ENCODE measurements at places on chromosomes 4 and X.

DNA sequence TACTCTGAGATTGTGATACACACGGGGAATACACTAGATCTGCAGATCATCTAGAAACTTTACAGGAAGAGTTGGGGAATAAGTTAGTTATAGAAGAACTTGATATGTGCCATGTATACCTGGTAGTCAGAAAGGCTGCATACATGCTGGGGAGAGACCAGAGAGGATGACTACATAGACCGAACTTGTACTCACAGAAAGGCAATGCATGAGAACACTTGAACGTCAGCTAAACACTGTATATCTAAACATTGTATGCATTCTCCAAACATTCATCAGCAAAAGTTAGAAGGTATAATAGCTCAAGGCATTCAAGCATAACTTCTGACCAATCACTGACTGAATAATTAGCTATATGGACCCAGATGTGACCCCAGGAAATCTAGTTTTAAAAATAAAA is 78.0 kb upstream of the PDHA2 start:
- DNase-seq: no peak

DNA sequence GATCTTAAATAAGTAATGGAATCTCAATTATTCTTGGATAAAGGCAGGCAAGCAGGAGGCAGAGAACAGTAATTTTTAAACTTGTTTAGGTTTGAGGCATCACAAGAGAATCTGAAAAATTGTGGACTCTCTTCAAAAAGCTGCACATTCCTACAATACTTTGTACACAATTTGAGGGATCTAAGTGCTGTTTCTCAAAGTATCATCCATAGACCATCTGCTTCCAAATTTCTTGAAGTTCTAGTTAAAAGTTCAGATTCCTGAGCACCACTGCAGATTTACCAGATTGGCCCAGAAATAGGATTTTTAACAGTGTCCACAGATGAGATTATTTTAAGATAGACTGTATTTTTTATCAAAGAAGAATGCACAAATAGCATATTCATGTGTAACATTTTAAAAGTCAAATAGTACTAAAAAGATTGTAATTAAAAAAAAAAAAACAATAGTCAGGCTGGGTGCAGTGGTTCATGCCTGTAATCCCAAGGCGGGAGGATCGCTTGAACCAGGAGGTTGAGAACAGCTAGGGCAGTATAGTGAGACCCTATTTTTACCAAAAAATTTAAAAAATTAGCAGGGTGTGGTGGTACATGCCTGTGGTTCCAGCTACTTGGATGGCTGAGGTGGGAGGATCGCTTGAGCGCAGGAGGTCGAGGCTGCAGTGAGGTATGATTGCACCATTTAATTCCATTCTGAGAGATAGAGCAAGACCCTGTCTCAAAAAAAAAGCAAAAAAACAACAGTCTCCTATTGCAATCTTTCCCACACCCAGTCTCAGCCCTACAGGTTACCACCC is 14.2 kb upstream of the FNIP2 start:
- DNase-seq: no peak

GRCh38 chr4:184892999-184893398 is 67.2 kb upstream of the ACSL1 start:
- no peak for DNase-seq

DNA sequence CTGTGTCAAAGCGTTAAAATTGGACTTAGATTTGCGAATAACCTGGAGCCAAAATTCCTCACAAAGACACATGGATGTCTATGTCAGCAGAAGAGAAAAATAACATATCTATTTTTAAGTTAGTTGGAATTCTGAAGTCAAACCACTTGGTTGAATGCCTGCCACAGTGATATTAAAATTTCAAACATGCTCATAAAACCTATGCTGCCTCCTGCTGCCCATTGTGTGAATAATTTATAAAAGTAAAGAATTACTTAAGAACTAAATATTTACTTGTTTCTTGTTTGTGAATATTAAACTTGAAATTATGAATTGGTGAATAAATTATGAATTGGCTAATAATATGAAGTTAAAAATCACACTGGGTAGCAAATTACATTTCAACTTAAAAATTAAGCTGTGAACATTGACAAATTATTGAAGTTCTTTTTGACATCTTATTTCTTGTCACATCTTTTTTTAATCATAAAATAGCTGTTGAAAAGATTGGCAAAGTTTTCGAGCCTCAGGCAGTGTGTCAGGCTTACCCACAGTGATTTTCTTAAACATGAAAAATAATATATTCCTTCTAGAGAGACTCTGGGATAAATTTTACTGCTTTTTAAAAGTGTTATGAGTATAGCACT is 35.4 kb downstream of the FABP2 start:
- DNase-seq: no peak

DNA sequence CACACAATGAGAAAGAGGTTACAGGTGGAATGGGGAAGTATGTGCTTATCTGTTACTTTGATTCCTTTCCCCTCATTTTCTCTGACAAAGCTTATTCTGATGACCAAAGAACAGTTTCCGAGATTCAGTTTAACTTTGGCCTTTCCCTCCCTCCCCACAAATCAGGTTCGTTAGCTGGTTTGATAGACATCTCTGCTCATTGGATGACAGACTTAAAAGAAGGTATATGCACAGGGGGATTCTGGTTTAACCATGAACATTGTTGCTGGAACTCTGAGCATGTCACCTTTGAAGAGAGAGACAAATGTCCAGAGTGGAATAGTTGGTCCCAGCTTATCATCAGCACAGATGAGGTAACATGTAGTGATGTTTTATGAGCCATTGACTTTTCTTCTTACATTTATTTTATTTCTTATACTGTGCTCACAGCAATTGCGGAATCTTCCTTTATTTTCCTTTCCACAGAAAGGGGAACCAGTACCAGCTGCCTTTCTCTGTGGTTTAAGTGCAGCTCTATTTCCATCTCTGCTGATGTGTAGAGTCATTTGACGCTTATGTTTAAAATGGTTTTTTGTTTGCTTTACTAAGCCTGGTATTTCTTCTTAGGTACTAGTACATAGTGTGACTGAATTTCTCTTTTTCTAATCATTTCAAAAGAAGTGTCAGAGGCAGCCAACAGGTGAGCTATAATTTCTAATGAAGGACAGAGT is 125.0 kb downstream of the AKAP4 start:
- DNase-seq: no peak

- DNase-seq: no peak
These were observed 4.0 kb downstream of the DIPK2B start for GRCh38 chrX:45196701-45197100.

GRCh38 chr4:7120341-7120740 is 52.5 kb upstream of the GRPEL1 start:
- DNase-seq: no peak

DNA sequence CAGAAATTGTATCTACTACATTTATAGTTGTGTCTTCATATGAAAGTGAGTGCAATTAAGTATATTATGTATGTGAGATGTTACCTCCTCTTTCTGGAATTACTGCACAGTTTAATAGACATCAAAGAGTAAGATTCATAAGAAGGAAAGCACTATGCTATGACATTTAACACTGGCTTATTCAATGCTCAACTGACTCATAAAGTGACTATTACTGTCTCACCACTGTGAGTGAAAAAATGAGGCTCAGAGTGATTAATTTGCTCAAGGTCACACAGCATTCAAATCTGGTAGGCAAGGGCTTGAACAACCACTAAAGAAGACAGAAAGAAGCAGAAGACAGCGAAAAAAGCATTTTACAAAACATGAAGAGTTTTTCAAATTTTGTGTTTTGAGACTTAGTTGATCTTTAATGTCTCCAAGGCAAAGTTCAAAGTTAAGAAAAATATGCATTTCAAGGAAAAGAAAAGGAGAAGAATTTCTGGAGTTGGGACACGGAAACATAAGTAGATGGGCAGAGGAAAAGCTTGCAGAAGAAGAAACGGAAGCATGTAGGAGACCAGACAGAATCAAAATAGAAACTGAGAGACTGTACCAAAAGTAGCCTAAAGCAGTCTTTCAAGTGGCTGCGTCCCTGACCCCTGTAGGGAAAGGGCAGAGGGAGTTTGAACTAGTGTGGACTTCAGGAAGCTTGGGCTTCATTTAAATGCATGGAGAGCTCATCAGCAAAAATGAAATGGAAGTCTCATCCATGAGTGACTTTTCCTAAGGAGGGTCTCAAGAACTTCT is 66.3 kb downstream of the KCNIP4 start:
- no peak for DNase-seq

DNA sequence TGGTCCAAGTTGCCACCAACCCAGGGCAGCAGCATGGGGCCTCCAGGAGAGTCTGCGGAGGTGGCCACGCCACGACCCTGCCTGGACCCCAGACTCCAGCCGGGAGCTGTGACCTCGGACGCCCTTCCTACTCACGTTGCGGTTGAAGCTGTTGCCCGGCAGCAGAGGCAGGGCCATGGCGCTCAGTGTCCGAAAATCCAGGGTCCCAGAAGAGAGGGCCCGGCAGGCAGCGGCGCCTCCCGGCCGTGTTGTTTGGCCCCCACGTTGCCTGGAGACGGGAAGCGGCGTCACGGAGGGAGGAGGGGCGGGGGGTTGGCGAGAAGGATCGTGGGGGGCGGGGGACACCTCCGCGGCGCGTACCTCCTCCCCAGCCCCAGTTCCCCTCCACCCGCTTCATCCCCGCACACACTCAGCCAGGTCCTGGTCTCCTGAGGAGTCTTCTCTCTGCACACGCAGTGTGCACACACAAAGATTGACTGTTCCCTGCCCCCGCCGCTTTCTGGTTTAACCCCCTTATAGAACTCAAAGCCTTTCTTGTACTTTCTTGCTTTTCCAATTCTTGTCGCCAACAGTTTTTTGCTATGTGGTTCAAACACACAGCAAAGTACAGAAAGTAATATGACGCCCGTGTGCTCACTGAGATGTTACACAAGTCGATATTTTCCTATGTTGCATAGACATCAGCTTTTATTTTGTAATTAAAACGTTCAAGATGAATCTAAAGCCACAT is at the start of gene EFHC2:
Gene EFHC2, minus strand, starts transcription at position 261 of the 730 bp plus-strand sequence. Its CDS starts 84 bp downstream, at position 177.
- DNase-seq: no peak

DNA sequence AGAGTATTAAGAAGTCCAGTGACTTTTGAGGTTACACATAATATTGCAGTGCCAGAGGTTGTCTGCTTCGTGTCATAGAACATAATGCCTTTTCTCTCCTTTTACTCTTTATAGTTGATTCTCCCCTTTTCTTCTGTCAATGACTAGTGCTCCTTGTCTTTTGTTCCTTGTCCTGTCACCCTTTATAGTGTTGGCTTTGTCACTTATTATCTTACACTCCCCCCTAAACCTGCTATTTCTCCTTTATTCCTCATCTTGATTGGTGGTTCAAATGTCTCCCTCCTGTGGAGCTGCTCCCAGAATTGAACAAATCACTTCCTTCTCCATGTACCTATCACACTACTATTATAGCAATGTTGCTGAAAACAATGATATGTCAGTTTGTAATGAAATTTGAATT is 856.6 kb upstream of the GRID2 start:
- no peak for DNase-seq

DNA sequence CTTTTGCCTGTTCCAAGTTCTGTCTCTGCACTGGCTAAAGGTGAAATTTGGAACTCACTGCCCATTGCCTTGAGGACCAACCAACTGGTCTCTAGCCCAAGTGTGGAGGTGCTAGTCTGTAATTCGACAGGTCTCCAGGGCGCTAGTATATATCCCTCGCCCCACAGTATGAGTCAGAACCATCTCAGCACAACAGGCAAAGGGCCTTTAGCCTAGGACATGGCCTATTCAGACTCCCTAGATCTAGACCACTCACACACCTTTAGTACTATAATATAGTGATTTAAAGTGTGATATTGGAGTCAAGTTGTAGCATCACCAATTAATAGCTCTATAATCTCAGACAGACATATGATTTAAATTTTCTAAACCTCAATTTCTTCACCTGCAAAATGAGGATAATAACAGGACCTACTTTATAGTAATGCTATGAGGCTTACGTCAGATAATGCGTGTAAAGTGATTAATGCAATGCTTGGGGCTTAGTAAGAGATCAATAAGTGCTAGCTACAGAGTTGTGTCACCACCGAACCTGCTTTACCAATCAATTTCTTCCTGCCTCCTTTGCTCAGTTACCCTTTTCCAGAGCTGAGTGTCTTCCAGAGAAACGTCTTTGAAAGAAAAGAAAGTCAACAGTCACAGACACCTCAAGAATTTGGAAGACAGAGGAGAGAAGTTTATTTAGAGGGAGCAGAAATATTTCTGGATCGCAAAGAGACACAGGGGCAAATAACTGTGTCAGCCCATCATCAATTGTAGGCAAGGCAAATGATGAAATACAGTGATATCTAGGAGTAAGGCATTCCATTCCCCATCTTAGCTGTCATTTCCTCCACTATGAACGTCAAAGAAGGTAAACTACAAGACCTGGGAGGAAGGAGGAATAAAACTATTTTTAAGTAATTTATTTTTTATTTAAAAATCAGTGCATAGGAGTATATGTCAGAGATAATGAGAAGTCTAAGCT is 2.3 kb downstream of the NOX1 start:
- DNase-seq: no peak

DNA sequence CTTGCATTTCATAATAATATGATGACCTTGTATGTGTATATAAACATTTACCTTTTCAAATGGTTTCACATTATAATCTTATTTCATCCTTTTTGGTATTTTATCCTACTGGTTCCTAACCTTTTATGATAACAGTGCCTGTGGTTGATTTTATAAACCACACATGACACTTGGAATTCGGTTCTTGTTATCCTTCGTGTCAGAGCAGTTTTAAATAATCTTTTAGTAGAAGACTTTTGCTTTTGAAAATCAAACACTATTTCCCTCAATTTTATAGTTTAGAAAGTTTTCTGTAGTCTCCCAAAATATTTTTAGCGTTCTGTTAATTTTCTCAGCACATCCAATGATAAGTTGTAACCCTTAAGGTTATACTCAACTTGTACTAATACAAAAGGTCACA is 676.8 kb downstream of the RAPGEF2 start:
- DNase-seq: no peak

DNA sequence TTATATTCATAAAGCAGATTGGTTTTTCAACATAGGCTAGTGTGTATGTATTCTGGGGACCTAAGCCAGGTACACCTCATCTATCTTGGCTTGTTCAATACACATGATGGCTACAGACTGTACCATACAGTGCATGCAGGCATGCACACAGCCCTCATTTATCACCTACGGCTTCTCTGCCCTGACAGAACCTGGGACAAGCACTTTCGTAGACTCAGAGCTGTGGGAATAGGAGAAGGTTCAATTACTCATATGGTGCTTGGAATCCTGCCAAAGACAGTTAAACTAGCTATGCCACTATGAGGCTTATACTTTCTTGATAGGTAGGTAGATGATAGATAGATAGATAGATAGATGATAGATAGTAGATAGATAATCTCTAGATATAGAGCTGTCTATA is 457.2 kb downstream of the GALNTL6 start:
- peak; percentile 53 for DNase-seq

DNA sequence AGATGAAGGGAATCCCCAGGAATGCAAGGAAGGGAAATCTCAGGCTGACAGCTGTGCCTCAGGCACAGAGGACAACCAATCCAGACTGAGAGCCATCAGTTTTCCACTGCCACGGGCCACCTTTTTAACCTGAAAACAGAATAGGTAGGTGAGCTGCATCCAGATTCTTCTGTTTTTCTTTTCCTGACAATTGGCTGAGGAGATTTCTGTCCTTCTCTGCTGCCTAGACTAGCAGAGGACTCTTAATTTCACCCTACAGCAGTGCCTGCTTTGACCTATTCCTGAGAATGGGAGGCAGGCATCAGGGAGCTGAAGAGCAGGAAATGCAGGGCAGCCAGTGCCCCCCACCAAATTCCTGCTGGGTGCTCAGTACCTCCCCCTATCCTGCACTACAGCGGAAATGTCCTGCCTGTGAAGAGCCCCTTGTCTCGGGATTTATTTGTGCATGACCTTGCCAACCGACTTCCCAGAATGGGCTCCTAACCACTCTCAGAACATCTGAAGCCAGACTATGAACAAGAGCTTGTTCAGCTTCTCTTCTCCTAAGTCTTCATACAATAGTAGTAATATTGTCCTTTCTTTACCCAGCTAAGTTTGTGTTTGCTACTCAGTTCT is 65.1 kb downstream of the CASK start:
- no peak for DNase-seq

Data from NCI-H2081 treated with DMSO at 0.1 percent for 48 hours (cell line).